Sigmoid colon (tissue), 7 donors: ENCODE measurements at places on chromosomes 5 and 9. TPM values are rescaled to one million over a fixed set of nuclear protein-coding genes. Genes with fewer than 3 reads are reported as not detected.

The PDE6A gene
- 2.8 TPM for polyA plus RNA-seq

DNA sequence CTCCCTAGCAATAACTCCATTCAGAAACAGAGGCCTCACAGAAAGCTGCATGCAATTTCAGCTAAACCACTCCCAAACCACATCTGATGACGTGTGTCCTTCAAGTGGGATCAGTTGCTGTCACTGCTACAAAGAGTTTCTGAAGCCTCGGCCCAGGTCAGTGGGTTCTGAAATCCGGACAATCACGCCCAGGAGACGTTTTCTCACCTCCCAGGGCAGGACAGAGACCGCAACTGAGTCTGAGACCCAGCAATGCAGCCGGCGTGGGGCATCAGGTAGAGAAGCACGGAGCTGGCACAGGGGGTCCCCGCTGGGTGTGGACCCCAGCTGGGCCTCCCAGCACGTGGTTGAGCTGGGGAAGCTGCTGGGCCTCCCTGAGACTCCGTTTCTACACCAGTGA, 2.6 kb upstream of the UBE2QL1 start:
- no peak overlapping the region for H3K4me3 ChIP-seq
- H3K4me1 ChIP-seq: peaks cover 16% of the 10 kb centered on the region
- DNase-seq: no peak
- no peak overlapping the region for H3K27ac ChIP-seq
- no peaks in the 10 kb centered on the region for H3K36me3 ChIP-seq

- H3K36me3 ChIP-seq: no peaks in the 10 kb centered on the region
- H3K4me1 ChIP-seq: no peaks in the 10 kb centered on the region
- no peak overlapping the region for H3K4me3 ChIP-seq
- no peak overlapping the region for H3K27ac ChIP-seq
- no peak for DNase-seq
- no peaks in the 10 kb centered on the region for H3K27me3 ChIP-seq
Observed at GRCh38 chr5:169185626-169186025, 115.3 kb downstream of the SLIT3 start.

GRCh38 chr5:126414874-126415502, 8.2 kb upstream of the GRAMD2B start:
- peak overlapping the region; percentile 81 for H3K27ac ChIP-seq
- no peaks in the 10 kb centered on the region for H3K36me3 ChIP-seq
- H3K4me1 ChIP-seq: no peaks in the 10 kb centered on the region
- H3K4me3 ChIP-seq: no peak overlapping the region
- peak; percentile 80 for DNase-seq

GRCh38 chr5:88118179-88118578, 150.5 kb downstream of the TMEM161B start:
- H3K4me1 ChIP-seq: no peaks in the 10 kb centered on the region
- DNase-seq: no peak
- H3K4me3 ChIP-seq: no peak overlapping the region
- no peaks in the 10 kb centered on the region for H3K27me3 ChIP-seq
- no peak overlapping the region for H3K27ac ChIP-seq

DNA sequence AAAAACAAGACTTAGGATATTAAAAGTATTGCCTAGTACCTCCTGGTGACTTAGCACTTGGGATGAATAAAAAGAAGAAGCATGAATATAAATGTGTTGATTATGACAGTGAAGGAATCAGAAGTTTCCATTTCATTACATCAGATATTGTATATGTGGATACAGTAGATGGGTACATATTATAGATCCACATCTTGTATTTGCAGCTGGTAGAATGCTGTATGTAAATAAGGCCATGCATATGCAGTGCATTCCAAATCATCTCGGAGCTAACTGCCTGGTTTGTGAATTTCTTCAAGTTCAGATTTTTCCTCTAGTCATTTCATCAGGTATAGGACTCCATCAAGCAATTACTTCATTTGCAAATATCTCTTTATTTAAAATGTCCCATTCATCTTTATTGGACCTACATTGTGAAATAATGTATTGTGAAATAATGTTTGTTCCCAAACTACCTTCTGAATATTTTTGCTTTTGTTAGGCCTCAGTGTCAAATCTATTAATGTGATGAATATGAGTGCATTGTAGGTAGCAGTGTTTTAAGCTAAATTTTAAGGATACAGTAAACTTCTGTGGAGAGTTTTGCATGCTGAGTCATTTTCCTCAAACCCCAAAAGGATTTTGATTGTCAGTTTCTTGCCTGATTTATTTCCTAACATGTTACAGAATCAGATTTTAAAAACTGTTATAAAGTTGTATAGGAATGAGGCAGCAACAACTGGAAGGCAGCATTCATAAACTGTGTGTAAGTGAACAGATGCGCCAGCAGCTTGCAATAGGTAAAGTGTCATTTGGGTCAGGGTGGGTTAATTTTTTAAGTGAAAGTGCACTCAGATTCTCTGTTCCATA, 370.8 kb upstream of the RIOK2 start:
- no peaks in the 10 kb centered on the region for H3K36me3 ChIP-seq
- H3K27me3 ChIP-seq: no peaks in the 10 kb centered on the region
- H3K4me1 ChIP-seq: no peaks in the 10 kb centered on the region
- DNase-seq: no peak
- no peak overlapping the region for H3K4me3 ChIP-seq

The DBH gene
- polyA plus RNA-seq: 0.01 TPM

GRCh38 chr5:157219491-157220271, 39.0 kb downstream of the ITK start:
- H3K27me3 ChIP-seq: no peaks in the 10 kb centered on the region
- no peak overlapping the region for H3K4me3 ChIP-seq
- H3K4me1 ChIP-seq: no peaks in the 10 kb centered on the region
- no peak overlapping the region for H3K27ac ChIP-seq
- no peaks in the 10 kb centered on the region for H3K36me3 ChIP-seq
- no peak for DNase-seq

The MAN1B1 gene
- 52.0 TPM for polyA plus RNA-seq

- H3K27me3 ChIP-seq: no peaks in the 10 kb centered on the region
- no peaks in the 10 kb centered on the region for H3K36me3 ChIP-seq
- H3K4me3 ChIP-seq: no peak overlapping the region
- no peaks in the 10 kb centered on the region for H3K4me1 ChIP-seq
- H3K27ac ChIP-seq: no peak overlapping the region
Observed at GRCh38 chr9:84300271-84300670, 40.3 kb downstream of the SLC28A3 start.

DNA sequence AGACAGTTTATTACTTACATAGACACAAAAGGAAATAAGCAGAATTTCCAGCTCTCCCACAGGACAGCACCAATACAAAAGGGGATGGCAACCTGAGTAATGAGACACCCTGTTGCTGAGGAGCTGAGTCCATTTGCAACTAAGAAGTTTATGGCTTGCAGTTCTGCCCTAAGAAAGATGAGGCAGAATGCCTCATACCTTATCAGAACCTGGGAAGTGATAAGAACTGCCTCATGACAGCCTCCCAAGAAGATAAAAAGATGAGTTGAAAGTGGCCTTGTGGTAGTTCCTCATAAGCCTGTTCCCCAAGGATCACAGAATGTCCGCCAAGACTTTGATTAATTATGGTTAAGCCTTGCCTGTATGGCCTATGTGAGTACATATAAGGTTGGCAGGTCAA, 41.7 kb downstream of the ZMAT2 start:
- no peaks in the 10 kb centered on the region for H3K27me3 ChIP-seq
- no peak overlapping the region for H3K27ac ChIP-seq
- no peaks in the 10 kb centered on the region for H3K4me1 ChIP-seq
- H3K4me3 ChIP-seq: no peak overlapping the region

The SARDH gene
- 0.60 TPM for polyA plus RNA-seq

GRCh38 chr5:142972064-142972570, 201.9 kb downstream of the ARHGAP26 start:
- no peaks in the 10 kb centered on the region for H3K27me3 ChIP-seq
- H3K4me3 ChIP-seq: no peak overlapping the region
- H3K36me3 ChIP-seq: no peaks in the 10 kb centered on the region
- H3K4me1 ChIP-seq: peaks cover 7% of the 10 kb centered on the region
- peak overlapping the region; percentile 50 for H3K27ac ChIP-seq
- no peak for DNase-seq

DNA sequence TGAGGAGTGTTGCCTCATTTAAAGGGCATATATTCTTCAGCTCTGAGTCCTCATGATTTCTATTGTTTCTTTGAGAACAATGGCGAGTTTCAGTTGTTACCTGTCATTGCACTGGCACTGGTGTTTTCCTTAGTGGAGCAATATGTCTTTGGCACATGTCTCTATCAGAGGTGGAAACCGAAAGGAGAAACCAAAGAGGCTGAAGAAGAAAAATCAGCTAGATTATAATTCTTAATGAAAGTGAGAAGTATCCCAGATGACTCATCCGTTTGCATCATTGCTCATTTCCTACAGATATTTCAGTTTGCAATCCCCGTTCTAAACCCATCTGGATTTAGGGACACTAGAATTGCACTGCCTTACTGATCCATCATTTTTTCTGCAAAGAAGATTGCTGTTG, 324.6 kb downstream of the TMEM232 start:
- no peaks in the 10 kb centered on the region for H3K36me3 ChIP-seq
- H3K27ac ChIP-seq: no peak overlapping the region
- H3K4me1 ChIP-seq: no peaks in the 10 kb centered on the region
- H3K27me3 ChIP-seq: no peaks in the 10 kb centered on the region

GRCh38 chr5:7754997-7755596, 95.8 kb downstream of the CFAP90 start:
- H3K4me1 ChIP-seq: no peaks in the 10 kb centered on the region
- no peaks in the 10 kb centered on the region for H3K36me3 ChIP-seq
- H3K4me3 ChIP-seq: no peak overlapping the region

The OR1L1 gene
- polyA plus RNA-seq: not detected
